ENCODE measurements at places on chromosomes 13 and 19. TPM values are rescaled to one million over a fixed set of nuclear protein-coding genes. Genes with fewer than 3 reads are reported as not detected.

ZNF490 gene
- total RNA-seq, result 5.1 TPM

MCF2L gene
- total RNA-seq, result 45.9 TPM

RYR1 gene
- total RNA-seq, result 0.81 TPM

DNA sequence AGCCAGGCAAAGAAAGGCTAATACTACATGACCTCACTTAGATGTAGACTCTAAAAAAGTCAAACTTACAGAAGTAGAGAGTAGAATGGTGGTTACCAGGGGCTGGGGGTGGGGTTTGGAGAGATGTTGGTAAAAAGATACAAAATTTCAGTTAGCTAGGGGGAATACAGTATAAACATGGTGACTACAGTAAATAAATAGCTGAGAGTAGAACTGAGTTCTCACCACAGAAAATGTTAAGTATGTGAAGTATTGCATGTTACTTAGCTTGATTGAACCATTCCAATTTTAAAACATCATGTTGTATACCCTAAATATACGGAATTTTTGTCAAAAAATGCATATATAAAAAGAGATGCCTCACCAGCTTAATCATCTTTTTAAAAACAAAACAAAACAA lies 67.5 kb upstream of the DOCK9 start:
- DNase-seq, result no peak

DNA sequence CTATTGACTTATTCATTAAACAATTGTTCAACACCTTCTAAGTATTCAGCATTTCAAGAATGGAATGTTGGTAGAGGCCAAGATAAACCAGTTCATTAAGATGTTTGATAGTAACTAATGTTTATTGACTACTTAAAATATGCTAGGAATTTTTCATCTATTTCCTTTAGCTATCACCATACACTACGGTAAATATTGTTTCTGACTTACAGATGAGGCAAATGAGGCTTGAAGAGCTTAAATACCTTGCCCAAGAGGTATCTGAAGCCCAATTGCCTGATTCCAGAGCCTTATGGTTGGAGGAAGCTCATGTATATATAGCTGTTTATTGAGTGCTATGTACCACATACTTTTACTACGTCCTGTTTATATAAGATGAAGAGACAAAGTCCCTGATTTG lies 286.2 kb downstream of the NDFIP2 start:
- DNase-seq, result no peak

All from Right ventricle myocardium inferior (tissue), 1 donor.